ENCODE measurements at places on chromosomes 5 and 9. TPM values are rescaled to one million over a fixed set of nuclear protein-coding genes. Genes with fewer than 3 reads are reported as not detected.

The VCAN gene
- 12.6 TPM for total RNA-seq

The NKD2 gene
- total RNA-seq, result 23.2 TPM

The HMGXB3 gene
- total RNA-seq, result 35.0 TPM

The PHF24 gene
- 0.19 TPM for total RNA-seq

The INSL4 gene
- 17.1 TPM for total RNA-seq

The CDKN2B-AS1 gene
- not detected for total RNA-seq

The TPPP gene
- 5.4 TPM for total RNA-seq

The MLANA gene
- not detected for total RNA-seq

The CDKN2B gene
- not detected for total RNA-seq

The CER1 gene
- not detected for total RNA-seq

The CA9 gene
- total RNA-seq, result 8.9 TPM

The TIMD4 gene
- total RNA-seq, result 0.60 TPM

The PCDH12 gene
- total RNA-seq, result not detected

The DDX41 gene
- total RNA-seq, result 77.4 TPM

The ADAMTS13 gene
- total RNA-seq, result 0.30 TPM

The PCDHGA7 gene
- total RNA-seq, result 0.95 TPM

The LTC4S gene
- total RNA-seq, result 0.22 TPM

The SLC25A2 gene
- not detected for total RNA-seq

The ACTL7B gene
- not detected for total RNA-seq

All from A549 treated with dexamethasone at 1 μM for 4 hours (cell line).